Activated naive CD4-positive, alpha-beta T cell treated with anti-CD3 and anti-CD28 coated beads for 36 hours (primary cell): ENCODE measurements at places on chromosomes 13 and 19. TPM values are rescaled to one million over a fixed set of nuclear protein-coding genes. Genes with fewer than 3 reads are reported as not detected.
A peak's percentile ranks its signal among the peaks of the same experiment; 100 is the strongest.

DNA sequence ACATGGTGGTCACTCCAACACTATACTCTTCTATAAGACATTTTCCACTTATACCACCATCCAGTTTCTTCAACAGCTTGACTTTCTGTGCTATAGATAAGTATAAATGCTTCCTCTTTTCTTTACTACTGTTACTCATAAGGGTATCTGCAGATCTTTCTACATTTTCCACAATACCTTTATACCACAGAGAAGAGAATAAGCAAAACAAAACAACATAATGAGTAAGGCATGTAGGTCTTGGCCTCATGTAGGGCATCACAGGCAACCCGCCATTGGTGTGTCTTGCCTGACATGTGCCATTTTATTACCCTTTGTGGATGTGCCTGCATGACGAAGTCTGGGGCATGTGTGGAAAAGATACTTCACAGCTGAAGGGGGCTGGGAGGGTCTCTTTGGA is 265.3 kb upstream of the STARD13 start:
- no peak overlapping the region for H3K4me3 ChIP-seq
- no peaks in the 10 kb centered on the region for H3K27me3 ChIP-seq
- H3K27ac ChIP-seq, result peak overlapping the region; percentile 37
- H3K4me1 ChIP-seq, result peaks cover 18% of the 10 kb centered on the region
- no peaks in the 10 kb centered on the region for H3K36me3 ChIP-seq
- no peak for DNase-seq

DNA sequence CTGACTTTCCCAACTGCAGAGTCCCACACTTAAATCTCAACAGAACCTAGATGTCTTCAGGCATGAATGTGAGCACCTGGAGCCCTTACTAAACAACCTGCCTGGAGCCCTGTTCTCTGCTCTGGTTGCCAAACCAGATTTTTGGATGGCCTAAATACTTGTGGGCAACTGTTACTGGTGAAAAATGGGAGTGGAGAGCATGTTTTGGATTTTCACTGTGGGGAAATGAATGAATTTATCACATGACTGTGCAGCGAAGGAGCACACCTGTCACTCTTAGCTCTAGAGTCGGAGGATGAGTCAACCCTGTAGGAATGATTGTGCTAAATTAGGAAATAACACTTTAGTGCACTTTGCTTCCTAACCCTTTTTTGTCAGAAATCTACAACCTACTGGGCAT is 30.3 kb downstream of the SHISA2 start:
- H3K27ac ChIP-seq, result no peak overlapping the region
- peaks cover 19% of the 10 kb centered on the region for H3K4me1 ChIP-seq
- H3K36me3 ChIP-seq, result peaks cover 21% of the 10 kb centered on the region
- H3K27me3 ChIP-seq, result no peaks in the 10 kb centered on the region
- DNase-seq, result no peak
- no peak overlapping the region for H3K4me3 ChIP-seq

GRCh38 chr13:41503356-41503755 is 46.0 kb downstream of the RGCC start:
- no peak for DNase-seq
- H3K27ac ChIP-seq, result no peak overlapping the region
- no peaks in the 10 kb centered on the region for H3K27me3 ChIP-seq
- peaks cover 7% of the 10 kb centered on the region for H3K36me3 ChIP-seq

GRCh38 chr19:49896863-49897621 is at the start of gene IL4I1:
TSS of gene IL4I1 (minus strand) at chr19:49896887. CDS start at chr19:49896160, 727 bp downstream.
- peak; percentile 85 for DNase-seq
- peak within 1 kb of the TSS; percentile 97 for H3K27ac ChIP-seq
- H3K36me3 ChIP-seq, result no peaks in the 10 kb centered on the region

DNA sequence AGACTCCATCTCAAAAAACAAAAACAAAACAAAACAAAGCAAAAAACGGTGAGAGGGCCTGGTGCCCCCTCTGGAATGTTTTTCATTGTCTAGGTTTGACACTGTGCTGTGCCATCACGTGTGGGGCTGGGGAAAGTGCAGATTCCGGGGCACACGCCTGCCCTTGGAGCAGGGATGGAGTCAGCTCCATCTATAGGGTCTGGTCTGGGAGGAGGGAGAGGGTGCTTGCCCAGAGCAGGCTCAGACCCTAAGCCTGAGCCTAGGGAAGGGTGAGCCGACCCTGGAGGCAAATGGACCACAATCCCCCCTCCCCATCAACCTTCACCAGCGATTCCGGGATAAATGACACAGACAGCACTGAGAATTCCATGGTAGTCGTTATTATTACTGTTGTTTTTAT is 10.9 kb upstream of the ZBTB32 start:
- no peak for DNase-seq
- no peak overlapping the region for H3K27ac ChIP-seq
- H3K36me3 ChIP-seq, result no peaks in the 10 kb centered on the region
- no peak overlapping the region for H3K4me3 ChIP-seq
- H3K27me3 ChIP-seq, result no peaks in the 10 kb centered on the region

- peaks cover 20% of the 10 kb centered on the region for H3K4me1 ChIP-seq
- peak; percentile 86 for DNase-seq
- no peaks in the 10 kb centered on the region for H3K27me3 ChIP-seq
- H3K4me3 ChIP-seq, result peak within 1 kb of the TSS; percentile 86
- peaks cover 7% of the 10 kb centered on the region for H3K36me3 ChIP-seq
- H3K27ac ChIP-seq, result peak within 1 kb of the TSS; percentile 85
Measured at GRCh38 chr19:4831304-4831978, at the start of gene TICAM1. TSS of gene TICAM1 (minus strand) at chr19:4831712. CDS start at chr19:4818377, 13,335 bp downstream.

- no peak overlapping the region for H3K4me3 ChIP-seq
- no peaks in the 10 kb centered on the region for H3K4me1 ChIP-seq
- H3K27me3 ChIP-seq, result no peaks in the 10 kb centered on the region
- H3K36me3 ChIP-seq, result no peaks in the 10 kb centered on the region
- H3K27ac ChIP-seq, result no peak overlapping the region
Measured at GRCh38 chr13:75813323-75813722, 177.2 kb downstream of the LMO7 start.

DNA sequence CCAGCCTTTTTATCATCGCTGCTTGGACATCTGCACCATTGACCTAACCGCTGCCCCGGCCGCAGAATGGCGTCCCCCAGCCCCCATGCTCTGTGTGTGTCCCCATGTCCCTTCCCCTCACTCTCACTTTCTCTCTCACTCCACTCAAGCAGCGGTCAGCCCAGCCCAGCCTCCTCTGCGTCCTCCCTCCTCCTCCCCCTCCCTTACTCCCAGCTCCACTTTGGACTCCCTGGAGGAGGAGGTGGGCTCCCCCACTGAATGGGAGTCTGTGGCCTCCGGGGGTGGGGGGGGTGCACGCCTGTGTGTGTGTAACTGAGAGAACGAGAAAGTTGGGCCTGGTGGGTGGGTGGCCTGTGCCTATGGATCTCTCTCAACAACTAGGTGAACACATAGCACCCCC is 2.2 kb downstream of the MAP2K7 start:
- H3K4me3 ChIP-seq, result peak overlapping the region; percentile 66
- no peaks in the 10 kb centered on the region for H3K27me3 ChIP-seq
- DNase-seq, result no peak
- peaks cover 24% of the 10 kb centered on the region for H3K4me1 ChIP-seq
- H3K36me3 ChIP-seq, result peaks cover 16% of the 10 kb centered on the region

GRCh38 chr19:19151418-19151817 is 13.1 kb upstream of the TMEM161A start:
- H3K27me3 ChIP-seq, result no peaks in the 10 kb centered on the region
- H3K36me3 ChIP-seq, result peaks cover 5% of the 10 kb centered on the region
- DNase-seq, result no peak
- no peaks in the 10 kb centered on the region for H3K4me1 ChIP-seq
- H3K27ac ChIP-seq, result no peak overlapping the region
- H3K4me3 ChIP-seq, result no peak overlapping the region

DNA sequence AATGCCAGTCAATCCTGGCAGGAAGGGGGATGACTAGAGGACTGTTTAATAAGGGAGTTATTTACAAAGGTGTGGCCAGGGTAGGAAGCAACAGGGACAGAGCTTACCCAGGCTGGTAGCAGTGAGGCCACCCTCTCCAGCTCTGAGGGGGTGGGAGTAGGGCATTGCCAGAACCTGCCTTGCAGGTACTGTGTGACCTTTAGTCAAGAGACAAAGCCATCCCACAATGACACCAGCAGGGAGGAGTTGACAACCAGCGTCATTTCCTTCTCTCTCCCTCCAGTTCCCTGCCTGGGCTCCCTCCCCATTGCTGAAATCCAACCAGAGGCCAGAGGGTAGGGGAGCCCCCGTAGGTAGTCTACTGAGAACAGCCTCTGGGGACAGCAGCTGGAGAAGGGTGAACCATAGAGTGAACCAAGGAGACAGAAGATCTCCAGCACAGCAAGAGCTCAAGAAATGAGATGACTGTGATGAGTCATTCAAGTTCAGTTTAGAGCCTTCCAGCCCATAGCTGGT is 33.3 kb upstream of the SPATA13 start:
- peak; percentile 60 for DNase-seq
- no peak overlapping the region for H3K27ac ChIP-seq
- H3K4me1 ChIP-seq, result peaks cover 12% of the 10 kb centered on the region
- H3K36me3 ChIP-seq, result peaks cover 3% of the 10 kb centered on the region

- H3K4me1 ChIP-seq, result peaks cover 2% of the 10 kb centered on the region
- H3K27me3 ChIP-seq, result no peaks in the 10 kb centered on the region
- no peak for DNase-seq
- no peaks in the 10 kb centered on the region for H3K36me3 ChIP-seq
- no peak overlapping the region for H3K27ac ChIP-seq
- H3K4me3 ChIP-seq, result no peak overlapping the region
Measured at GRCh38 chr19:29923653-29924052, 18.4 kb upstream of the URI1 start.

DNA sequence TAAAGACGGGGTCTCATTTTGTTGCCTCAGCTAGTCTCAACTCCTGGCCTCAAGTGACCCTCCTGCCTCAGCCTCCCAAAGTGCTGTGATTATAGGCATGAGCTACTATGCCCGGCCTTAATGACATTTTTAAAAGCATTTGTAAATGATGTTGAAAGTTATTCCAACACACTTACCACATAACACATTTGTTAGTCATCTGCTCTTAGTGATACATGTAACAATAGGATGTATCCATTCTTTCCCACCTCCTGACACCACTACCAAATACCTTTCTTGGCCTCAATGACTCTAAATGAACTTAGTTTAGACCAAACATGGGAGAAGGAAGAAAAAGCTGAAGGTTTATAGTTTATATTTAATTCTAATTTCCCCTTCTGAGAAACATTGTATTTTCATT is 59.8 kb upstream of the MEDAG start:
- H3K4me1 ChIP-seq, result peaks cover 9% of the 10 kb centered on the region
- H3K4me3 ChIP-seq, result no peak overlapping the region
- DNase-seq, result no peak

- no peak for DNase-seq
- H3K36me3 ChIP-seq, result no peaks in the 10 kb centered on the region
- peaks cover 5% of the 10 kb centered on the region for H3K4me1 ChIP-seq
Measured at GRCh38 chr13:33194820-33195692, 90.5 kb downstream of the STARD13 start.

- H3K4me3 ChIP-seq, result no peak overlapping the region
- H3K27me3 ChIP-seq, result no peaks in the 10 kb centered on the region
- H3K4me1 ChIP-seq, result no peaks in the 10 kb centered on the region
- no peak overlapping the region for H3K27ac ChIP-seq
- peaks cover 36% of the 10 kb centered on the region for H3K36me3 ChIP-seq
Measured at GRCh38 chr13:73015805-73016204, 43.0 kb upstream of the KLF5 start.

DNA sequence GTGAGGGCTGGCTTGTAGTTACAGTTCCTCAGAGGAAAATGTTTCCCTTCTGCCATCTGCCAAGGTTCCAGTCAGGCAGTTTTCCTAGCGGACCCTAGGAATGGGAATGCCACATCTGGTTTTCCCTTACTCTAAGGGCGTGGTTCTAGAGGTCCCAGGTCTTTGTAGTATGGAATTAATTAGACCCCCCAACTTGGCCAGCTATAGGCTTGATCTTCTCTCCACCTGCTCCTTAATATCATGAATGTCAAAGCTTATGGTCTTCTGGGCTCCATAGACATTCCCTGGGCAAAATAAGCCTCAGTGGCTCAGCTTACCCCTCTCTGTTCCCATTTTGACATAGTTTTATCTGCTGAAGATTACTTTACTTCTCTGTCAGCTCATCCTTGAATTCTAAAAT is 70.0 kb downstream of the ZNF568 start:
- no peak overlapping the region for H3K27ac ChIP-seq
- H3K4me3 ChIP-seq, result no peak overlapping the region
- DNase-seq, result no peak

The DIAPH3 gene
- total RNA-seq, result 24.3 TPM

The CYP2F1 gene
- total RNA-seq, result not detected

The B3GNT3 gene
- total RNA-seq, result 0.19 TPM

The C1QTNF9B gene
- total RNA-seq, result not detected

The ZNF578 gene
- total RNA-seq, result 0.32 TPM

The PEAK3 gene
- not detected for total RNA-seq

The PCDH8 gene
- not detected for total RNA-seq
